ENCODE measurements at places on chromosomes 6 and 20.

GRCh38 chr6:130560231-130560630 is 194.4 kb downstream of the TMEM200A start:
- no peak for DNase-seq

DNA sequence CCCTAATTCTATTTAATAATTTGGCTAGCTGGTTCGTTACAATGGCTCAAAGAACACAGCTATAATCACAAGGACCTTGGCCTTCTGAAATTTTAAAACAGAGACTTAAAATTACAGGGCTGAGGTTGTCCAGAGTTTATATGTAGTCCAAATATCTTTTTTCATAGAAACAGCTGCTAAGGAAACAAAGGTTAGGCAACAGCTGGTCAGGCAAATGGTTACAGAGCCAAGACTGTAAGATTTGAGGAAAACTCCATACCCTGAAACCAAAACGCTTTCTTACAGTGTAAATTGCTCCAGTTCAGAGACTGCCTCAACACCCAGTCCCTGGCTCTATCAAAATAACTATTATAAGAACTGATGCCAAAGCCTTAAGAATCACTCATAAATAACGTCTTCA is 9.7 kb upstream of the ARHGAP18 start:
- DNase-seq = no peak

GRCh38 chr6:144782634-144783033 is 497.5 kb downstream of the UTRN start:
- no peak for DNase-seq

DNA sequence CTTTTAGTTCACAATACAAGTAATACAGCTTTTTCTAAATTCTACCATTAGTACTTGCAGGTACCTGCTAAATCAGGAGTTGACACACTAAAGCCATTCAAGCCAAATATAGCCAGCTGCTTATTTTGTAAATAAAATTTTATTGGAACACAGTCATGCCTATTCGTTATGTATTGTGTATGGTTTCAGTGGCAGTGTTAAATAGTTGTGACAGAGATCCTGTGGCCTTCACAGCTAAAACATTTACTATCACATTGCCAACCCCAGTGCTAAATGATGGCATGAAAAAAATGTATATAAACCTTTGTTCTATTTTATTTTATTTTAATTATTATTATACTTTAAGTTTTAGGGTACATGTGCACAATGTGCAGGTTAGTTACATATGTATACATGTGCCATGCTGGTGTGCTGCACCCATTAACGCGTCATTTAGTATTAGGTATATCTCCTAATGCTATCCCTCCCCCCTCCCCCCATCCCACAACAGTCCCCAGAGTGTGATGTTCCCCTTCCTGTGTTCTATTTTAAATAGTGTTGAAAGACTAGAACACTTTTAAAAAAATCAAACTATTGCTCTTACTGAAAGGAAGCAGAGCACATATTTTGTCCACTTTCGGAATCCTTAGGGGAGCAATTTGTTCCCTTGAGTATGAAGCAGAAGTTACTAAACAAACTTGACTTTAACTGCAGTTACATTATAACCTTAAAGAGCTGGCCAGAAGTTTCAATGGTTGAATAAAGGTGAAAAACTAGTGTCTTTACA is 115.7 kb downstream of the PRIM2 start:
- no peak for DNase-seq

DNA sequence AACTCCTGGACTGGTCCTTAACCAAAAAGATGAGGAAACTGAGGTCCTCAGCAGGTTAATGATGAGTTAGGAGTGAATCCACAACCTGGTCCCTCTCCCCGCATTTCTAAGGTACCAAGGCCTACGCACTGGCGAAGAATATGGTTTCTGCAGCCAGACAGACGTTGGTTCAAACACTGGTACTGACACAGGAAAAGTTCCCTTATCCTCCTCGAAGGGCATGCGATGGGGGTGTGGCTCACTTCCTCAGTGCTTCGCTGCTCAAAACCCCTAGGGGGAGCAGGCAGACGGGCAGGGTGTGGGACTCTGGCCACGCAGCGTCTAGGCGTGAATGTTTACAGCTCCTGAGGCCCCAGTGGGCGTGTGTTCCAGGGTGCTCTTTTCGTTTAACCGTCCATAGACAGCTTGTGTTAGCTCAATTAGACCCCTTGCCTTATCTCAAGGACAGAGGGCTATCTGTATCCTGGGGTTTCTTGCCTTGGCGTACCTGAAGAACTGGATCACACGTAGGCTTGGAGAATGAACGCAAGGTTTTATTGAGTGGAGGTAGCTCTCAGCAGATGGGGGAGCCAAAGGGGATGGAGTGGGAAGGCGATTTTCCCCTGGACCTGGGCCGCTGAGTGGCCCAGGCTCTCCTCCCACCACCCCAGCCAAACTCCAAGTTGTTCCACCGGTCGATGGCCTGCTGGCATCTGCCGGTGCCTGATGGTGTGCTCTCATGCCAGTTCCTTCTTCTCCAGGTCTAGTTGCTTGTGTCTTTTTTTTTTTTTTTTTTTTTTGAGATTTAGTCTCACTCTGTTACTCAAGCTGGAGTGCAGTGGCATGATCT is 31.8 kb upstream of the PTPN1 start:
- DNase-seq = no peak

GRCh38 chr6:27176096-27176495 is 71.4 kb upstream of the PRSS16 start:
- DNase-seq = no peak

DNA sequence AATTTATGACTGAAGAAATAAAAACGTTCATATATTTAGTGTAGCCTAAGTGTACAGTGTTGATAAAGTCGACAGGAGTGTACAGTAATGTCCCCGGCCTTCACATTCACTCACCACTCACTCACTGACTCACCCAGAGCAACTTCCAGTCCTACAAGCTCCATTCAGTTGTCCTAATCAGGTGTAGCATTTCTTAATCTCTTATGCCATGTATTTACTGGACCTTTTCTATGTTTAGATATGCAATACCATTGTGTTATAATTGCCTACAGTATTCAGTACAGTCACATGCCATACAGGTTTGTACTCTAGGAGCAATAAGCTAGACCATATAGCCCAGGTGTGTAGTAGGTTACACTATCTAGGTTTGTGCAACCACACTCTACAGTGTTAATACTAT is 610.2 kb upstream of the NOX3 start:
- no peak for DNase-seq
